NCI-H2107 (cell line): ENCODE measurements at places on chromosomes 1 and 21.
A peak's percentile ranks its signal among the peaks of the same experiment; 100 is the strongest.

GRCh38 chr1:178031856-178032320, 62.0 kb upstream of the RASAL2 start:
- DNase-seq = peak; percentile 50

DNA sequence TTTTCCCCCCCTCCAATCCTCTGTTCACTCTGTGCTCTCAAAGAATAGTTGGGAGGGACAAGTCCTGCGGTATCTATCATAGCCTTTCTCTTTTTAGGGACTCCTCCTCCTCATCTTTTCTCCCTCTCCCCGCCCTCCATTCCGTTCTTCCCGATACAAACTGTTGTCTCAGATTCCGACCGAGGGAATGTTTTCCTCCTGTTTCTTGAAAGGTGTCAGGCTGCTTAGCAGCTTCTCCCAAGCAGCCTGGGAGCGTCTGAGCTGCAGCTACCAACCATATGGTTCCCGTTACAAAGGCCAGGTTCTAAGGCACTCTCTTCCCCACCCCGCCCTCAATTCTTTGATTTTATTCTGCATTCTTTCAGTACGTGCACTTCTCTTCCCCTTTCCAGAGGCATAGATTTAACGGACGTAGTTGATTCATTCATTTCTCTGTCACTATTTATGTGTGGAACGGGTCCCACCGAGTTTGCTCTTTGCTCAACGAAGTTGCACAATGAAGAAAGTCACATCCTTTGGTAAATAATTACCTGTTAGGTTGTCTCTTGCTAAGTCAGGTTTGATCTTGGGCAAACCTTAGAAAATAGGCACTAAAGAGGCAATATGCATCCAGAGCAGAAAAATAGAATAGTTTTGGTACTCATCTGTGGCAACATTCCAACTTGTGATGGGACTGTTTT, 2.8 kb downstream of the ADGRL2 start:
- DNase-seq = no peak

GRCh38 chr1:46370214-46370633, 23.9 kb upstream of the FAAH start:
- DNase-seq = no peak

GRCh38 chr1:243496806-243497205, 241.0 kb downstream of the SDCCAG8 start:
- no peak for DNase-seq

- no peak for DNase-seq
Observed at GRCh38 chr1:110718452-110718851, 43.7 kb upstream of the KCNA3 start.

DNA sequence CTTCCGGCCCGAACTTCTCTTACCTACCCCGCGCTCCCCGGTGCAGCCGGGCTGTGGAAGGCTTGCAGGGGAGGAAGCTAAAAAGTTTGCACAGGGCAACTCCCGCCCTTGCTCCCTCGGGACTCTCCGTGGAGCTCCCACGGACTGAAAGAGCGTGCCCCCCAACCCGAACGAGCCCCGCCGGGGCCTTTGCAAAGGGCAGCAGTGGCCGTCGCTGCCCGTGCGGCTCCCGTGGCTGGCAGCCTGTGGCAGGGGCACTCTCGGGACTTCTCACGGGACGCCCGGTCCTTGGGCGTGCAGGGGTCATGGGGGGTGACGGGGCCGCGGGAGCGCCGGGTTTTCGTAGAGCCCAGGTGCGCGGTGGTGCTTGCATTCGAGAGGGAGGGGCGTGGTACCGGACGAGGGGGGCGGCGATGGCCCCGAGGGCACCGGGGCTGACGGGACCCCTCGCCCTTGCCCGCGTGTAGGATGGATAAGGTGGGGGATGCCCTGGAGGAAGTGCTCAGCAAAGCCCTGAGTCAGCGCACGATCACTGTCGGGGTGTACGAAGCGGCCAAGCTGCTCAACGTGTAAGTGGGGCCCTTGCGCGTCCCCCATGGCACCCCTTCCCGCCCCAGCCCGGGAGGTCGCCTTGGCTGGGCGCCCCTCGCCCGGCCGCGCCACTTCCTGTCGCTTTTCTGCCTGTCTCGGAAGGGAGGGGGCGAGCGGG, 711 bp downstream of the GADD45A start:
- peak; percentile 30 for DNase-seq

- no peak for DNase-seq
Observed at GRCh38 chr1:39652554-39652953, 13.1 kb upstream of the HEYL start.

DNA sequence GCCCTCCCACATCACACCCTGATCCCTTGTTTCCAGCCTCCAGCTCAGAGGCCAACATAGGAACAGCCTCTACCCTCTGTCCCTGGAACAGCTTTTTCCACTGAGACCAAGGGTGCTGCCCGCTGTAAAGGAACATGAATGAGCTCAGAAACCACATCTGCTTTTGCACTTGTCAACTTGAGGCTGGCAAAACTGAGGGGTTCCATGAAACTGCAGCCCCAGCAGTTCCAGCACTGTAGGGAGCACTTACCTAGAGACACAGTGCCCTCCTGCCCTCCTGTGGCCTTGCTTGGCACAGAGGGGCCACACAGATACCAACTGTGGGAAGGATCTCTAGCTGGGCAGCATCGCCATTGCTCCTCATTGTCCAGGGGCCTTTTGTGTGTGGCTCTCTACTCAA, 51.7 kb downstream of the ITPKB start:
- no peak for DNase-seq

DNA sequence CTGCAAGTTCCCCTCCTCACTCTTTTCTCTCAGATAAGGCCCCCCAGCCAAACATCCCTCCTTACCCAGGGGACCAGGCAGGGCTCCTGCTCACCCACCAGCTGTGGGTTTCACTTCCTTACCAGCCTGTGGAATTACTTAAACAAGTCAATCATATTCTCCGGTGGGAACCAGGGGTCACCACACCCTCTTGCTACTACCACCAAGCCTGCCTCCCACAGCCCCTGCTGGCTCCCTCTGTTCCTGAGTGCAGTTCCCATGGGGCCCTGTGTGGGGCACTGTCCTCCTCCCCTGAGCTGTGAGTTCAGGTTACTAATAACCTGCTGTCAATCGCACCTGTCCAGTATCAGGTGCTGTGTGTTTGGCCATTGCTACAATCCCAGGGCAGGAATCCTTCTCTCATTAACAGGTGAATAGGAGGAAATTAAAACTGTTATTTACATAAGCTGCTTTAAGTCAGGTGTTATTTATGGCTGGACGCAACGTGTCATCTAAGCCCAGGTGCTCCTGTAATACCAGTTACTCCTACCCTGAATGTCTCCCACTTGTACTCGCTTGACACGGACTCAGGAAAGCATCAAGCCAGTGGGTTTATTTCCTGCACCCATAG, 53.1 kb upstream of the LBR start:
- DNase-seq = peak; percentile 73

- no peak for DNase-seq
Observed at GRCh38 chr1:169999331-169999741, 75.2 kb downstream of the KIFAP3 start.

DNA sequence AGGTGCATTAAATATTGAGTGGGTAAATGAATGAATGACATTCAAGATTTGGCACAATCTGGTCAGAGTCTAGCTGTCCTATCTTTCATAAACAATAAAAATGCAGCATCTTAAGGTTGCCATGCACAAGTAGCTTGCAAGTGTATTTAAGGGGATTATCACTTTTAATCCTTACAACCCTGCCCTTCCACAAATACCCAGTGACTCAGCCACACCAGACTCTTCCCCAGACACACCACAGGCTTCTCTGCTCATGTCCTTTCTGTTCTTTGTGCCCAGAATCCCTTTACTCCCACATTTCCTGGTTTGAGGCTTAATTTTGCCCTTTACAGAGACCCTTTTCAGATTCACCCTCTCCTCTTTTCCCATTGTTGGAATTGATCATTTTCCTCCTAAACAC, 59.8 kb downstream of the KIRREL1 start:
- no peak for DNase-seq

DNA sequence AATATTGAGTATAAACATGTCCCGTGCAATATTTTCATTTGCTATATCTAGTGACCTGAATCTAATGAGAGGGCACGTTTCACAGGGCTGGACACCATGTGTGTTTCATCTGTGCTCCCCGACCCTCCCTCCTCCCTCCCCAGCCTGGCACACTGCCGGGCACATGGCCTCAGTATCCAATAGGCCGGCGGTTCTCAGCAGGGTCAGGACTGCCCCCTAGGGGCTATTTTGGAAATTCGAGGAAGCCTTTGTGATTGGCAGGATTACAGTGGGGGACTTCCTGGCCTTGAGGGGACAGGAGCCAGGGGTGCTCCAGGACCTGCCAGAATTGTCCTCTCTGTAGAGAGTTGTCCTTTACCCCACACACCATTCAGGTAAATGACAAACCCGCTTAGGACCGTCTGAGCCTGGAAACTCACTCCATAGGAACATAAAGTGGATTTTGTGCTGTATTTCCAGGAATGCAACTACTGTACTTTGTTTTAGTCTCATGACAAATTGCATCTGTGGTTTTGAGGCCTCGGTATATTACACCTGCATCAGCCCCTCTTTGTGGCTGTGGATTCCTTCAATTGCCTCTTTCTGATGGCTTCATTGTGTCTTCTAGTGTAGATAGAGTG, 109.5 kb upstream of the SIM2 start:
- DNase-seq = no peak

DNA sequence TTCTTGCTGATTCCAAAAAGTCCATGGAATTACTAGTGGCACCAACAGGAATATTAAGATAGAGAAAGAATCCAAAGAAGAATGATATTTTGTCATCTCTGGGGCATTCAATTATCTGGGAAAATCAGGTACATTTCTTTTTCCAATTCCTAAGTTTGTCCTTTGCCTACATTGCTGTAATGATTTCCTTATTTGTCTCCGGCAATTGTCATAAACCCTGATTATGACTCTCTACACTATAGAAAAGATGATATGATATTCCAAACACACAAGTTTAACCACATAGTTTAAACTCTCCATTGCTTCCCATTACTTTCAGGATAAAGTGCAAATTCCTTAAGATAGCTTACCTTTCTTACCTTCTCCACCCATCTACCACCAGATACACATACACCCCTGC, 647.0 kb downstream of the PLPP3 start:
- no peak for DNase-seq

GRCh38 chr1:110200666-110201065, 9.4 kb upstream of the KCNC4 start:
- no peak for DNase-seq

- DNase-seq = no peak
Observed at GRCh38 chr1:153380711-153381110, 5.3 kb upstream of the S100A12 start.

- DNase-seq = no peak
Observed at GRCh38 chr1:232547938-232548484, 81.9 kb downstream of the SIPA1L2 start.

DNA sequence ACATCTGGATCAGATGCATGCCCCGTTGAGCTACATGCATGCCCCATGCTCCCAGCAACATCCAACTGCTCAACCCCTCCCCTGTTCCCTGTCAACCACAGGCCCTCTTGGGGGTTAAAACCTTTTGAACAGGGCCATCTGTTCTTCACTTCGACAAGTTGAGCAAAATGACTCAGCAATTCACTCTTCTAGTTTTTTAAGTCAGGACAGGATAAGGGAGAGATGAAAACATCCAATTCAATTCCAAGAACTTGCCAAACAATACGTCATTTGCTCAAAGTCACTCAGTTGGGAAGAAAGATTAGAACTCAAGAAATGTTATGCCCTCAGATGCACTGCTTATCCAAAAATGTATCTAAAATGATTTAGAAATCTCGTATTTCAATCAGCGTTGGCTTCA, 46.1 kb upstream of the MTF2 start:
- DNase-seq = no peak

DNA sequence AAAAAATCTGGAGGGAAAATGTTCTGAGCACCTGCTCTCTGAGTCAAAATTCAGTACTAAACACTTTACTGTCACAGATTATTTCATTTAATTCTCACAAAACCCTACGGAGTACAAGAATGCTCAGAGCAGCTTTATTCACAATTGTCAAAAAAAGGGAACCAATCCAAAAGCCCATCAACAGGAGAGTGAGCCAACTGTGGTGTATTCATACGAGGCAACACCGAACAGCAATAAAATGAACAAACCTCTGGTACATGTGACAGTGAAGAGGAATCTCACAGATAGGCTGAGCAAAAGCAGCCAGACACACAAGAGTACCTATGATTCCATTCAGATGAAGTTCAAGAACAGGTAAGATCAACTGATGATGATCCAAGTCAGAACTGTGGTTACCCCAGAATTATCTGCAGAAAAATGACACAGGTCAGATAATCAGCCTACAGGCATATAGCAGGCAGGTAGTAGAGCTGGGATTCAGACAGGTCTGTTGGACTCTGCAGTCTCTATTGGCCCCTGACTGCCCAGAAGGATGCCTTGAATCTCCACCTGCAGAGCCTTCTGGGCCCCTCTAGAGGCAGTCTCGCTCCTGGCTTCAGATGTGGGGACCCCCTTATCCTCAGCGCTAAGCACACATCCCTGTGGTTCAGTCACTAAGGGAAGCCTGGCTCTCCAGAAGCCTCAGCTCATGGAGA, 19.2 kb downstream of the SLC9A1 start:
- no peak for DNase-seq

DNA sequence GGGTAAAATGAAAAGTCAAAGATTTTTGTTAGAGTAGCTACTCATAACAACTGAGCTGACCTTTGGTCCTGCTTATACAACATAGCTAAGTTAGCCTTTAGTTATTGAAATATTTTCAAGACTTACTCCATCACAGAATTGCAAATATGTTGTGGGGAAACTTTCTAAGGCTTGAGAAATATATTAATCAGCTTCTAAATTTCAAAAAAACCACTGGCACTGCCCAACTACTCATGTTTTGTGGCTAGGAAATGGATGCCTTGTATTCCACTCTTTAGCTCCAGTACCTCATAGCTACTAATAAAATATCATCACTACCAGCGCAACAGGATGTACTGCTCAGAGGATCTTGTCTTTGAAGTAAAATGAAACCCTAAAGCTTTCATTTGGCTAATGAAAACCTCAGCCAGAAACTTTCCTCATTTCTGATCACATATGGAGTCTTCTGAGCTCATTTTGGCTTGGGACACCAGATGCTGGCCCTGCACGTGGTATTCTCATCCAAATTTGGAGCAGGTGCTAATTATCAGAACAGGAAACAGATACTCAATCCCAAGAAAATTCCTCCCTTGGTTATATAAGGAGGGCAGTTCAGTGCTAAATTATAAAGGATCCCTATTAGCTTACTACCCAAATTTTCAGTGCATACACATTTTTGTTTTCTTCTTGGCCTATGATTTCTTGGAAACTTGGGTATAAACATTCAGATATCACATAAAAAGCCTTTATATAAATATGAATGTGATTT, 690.7 kb downstream of the ADGRL2 start:
- DNase-seq = no peak

GRCh38 chr1:64527165-64527564, 57.2 kb downstream of the CACHD1 start:
- DNase-seq = no peak
